ENCODE measurements at places on chromosomes 7 and 10. TPM values are rescaled to one million over a fixed set of nuclear protein-coding genes. Genes with fewer than 3 reads are reported as not detected.
A peak's percentile ranks its signal among the peaks of the same experiment; 100 is the strongest.

CRTAC1 gene
- total RNA-seq = 11.9 TPM

GRCh38 chr10:26334932-26335573, 103.1 kb upstream of the APBB1IP start:
- peak; percentile 45 for DNase-seq

- no peak for DNase-seq
These were observed 36.1 kb upstream of the MDFIC start for GRCh38 chr7:114885836-114886235.

DNA sequence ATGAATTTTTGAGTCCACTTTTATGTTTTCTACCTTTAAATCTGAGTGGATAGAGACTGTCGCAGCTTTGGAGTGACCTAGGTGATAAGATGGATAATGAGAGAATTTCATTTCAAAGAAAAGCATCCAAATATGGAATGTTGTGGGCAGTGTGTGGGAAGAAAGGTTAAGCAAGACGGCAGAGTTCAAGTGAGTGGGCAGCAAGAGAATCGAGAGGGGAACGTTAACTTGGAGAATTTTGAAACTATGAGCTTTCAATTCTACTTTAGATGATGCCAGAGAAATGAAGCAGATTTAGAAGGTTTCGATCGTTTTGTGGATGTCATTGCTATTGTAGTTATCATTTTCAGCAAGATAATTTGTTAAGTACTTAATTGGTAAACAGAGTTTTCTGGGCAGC, 73.0 kb downstream of the XRCC2 start:
- no peak for DNase-seq

DNA sequence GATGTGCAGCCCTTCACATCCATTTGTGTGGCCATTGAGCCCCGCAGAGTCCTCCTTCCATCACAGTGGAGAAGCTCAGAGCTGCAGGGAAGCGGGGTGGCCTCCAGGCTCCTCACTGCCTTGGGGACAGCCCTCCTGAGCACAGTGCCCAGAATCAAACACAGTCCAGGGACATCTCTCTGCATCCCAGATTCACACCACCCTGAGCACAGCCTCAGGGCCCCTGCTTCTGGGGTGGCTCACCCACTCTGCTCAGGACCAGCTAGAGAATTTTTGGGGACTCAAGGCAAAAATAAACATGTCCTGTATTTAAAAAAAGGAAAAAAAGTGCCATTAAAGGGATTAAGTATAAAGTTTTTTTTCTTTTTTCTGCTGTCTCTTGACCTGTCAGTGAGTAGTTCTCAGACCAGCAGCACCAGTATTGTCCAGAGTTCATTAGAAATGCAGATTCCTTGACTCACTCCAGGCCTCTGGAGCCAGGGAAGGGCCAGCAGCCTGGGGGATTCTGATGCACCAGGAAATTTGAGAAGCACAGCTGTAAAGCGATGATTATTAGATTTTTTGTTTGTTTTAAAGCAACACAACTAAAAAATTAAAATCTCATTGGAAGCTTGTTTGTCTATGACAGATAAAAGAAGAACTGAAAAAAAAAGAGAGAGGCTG, 61.6 kb downstream of the ARHGAP22 start:
- DNase-seq = no peak

GRCh38 chr10:36475746-36476145, 649.7 kb upstream of the ANKRD30A start:
- no peak for DNase-seq

DNA sequence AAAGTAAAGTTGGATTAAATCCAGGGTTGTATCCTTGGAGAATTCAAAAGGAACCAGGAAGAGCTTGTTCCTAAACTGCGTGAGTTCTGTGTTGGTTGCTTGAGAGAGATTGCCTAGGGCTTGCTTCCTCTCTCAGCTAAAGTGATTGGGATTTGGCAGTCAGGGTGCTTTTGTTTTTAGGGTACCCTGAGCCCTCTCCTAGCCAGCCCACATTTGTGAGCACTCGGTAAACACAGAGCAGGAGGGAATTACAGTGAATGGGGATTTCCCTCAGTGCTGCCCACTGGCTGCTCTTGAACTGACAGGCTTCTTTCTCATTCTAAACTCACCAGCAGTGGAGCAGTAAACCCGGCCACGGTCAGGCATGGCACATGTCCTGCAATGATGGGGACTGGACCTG, 146.9 kb downstream of the TPST1 start:
- no peak for DNase-seq

Data from ureter (tissue), 1 donor.